Frontal cortex (tissue), 4 donors: ENCODE measurements at places on chromosomes 5 and 9.

DNA sequence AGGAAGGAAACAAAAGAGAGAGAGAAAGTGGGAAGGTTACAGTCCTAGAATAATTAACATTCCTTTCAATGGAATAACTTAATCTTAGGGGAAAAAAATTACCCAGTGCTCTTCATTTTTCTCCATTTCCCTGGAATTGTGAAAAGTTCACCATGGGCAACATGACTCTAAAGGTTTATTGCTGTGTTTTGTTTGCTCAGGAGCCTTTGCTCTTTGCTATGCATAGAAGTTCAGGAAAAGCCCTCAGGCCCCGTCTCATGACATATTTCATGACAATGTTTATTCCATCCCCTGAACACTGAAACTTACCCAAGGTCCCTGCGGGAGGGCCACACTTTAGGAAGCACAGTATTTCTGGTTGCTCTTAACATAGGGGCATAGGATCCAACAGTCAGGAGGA lies 9.8 kb upstream of the CTSL start:
- no peak for DNase-seq

DNA sequence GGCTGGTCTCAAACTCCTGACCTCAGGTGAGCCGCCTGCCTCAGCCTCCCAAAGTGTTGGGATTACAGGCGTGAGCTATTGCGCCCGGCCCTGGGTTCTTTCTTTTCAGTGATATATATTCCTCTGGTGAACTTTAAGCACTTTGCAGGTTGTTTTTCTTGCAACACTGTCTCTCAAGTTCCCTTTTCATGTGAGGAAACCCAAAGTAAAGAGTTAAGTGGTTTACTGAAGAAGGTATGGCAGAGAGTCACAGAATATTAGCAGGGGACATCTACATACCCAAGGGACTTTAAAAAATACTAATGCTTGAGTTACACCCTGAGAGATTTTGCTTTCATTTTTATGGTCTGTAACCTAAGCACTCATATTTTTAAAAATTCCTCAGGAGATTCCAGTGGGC lies 6.7 kb upstream of the GAPT start:
- DNase-seq = no peak

DNA sequence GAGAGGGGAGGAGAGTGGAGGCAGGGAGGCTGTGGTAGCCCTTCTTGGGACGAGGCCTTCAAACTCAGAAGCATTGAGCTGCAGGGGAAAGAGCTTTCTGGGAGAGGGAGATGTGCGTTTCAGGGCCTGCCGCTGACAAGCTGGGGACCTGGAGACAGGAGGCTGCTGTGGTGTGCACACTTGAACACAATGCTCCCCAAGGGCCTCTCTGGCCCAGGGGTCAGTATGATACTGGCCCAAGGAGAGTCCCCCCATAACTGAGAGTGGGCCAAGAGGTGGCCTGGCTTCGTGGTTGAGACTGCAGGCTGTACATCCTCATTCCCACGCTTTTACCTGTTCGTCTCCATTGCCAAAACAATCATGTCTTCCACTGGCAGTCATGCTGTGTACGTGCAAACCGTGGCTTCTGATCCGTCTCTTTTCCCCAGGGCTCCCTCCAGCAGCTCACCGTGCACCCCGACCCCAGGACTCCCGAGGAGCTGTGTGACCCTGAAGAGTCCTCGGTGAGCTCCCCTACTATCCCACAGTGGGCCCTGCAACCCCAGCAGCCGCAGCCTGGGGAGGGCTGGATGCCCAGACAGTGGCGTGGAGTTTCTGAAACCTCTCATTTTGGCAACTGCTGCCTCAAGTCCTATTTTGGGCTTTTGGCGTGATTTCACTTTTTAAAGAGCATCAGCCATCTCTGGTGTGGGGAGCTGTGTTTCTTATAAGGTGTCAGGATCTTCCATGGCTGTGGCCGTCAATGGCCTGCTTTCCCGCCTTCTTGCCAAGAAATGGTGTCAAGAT lies 43.4 kb downstream of the COL15A1 start:
- DNase-seq = no peak

DNA sequence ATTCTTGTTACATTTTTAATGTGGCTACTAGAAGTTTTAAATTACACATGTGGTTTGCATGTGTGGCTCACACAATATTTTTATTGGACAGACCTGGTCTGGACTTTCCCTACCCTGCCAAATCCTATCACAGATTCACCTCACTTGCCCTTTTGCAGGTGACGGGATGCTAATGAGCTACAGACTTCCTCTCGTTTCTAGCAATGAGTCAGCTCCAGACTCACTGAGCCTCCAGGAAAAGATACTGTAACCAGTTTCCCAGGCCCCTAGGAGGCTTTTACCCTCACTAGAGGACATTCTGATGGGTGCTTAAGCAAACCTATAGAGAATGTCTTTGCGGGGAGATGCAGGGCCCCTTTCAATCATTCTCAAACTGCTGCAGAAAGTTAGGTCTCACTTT lies 135.4 kb downstream of the WDR41 start:
- no peak for DNase-seq

DNA sequence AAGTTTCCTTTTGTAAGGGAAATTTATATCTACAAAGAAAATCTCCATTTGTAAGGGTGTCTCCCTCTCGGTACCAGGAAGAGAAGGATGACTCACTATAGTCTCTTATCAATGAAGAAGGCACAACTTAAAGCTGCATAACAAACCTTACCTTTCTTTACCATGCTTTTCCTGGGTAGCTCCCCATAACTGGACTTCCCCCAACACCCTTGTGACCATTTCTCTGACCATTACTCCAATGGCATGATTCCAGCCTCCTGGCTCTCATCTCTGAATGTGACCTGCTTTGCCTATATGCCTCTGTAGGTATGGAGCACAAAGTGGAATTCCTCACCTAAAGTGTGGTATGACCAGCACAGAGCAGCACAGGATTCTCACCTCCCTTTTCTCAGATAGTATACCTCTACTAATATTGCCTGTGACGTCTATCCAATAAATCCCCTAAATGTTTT lies 62.8 kb downstream of the GNA14 start:
- no peak for DNase-seq

DNA sequence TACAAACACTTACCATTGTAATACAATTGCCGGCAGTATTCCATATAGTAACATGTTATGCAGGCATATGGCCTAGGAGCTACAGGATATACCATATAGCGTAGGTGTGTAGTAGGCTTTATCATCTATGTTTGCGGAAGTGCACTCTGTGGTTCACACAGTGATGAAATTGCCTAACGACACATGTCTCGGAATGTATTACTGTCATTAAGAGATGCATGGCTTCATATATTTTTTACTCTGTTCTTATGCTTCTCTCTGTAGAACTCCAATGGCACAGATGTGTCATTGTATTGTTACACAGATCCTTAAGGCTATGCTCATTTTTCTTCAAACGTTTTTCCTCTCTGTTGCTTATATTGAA lies 19.2 kb upstream of the ANKRD18A start:
- no peak for DNase-seq

DNA sequence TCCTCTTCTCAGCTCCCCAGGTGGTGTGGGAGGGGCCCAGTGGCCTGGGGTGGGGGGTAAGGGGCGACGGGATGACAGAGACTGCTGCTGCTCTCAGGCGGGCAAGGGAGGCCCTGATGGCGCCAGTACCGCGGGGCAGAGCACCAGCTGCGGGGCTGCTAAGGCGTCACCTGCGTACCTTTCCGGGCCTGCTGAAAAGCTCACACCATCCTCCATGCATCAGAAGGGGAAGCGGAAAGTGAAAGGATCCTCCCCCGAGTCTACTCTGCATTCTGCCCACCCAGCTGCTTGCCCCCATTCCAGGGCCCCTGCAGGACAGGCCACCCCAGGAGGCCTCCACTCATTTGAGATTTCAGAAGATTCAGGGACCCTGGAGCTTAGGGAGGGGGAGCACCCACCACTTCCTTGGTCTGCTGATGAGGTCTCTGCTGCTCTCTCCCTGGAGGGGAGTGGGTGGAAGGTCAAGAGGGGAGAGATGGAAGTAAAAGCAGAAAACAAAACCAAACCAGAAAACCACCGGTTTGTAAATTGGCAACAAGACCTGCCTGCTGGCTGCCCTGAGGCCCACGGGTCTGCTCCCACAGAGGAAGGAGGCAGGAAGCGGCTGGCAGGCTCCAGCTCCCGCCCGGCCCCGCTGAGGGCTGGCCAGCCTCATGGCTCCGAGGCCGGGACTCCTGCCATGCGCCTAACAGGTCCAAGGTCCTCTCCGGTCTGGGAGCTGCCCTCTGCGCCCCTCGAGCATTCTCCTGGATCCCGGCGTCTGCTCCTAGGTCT lies 33.6 kb downstream of the PRRT1B start:
- no peak for DNase-seq

DNA sequence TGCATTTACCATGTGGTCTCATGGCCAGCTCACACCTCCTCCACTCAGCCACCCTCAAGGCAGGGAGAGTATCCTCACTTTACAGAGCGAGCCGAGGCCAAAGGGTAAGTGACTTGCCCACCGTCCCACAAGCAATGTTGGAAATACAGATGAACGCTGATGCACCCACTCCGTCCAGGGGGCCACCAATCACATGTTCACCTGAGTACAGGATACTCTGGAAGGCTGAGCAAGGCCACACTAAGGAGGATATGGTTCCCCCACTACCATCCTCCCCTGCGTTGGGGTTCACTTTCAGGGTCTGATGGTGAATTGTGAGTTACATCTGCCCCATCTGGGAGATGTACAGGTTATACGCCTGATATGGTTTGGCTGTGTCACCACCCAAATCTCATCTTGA lies 128.8 kb downstream of the ATPSCKMT start:
- DNase-seq = no peak

DNA sequence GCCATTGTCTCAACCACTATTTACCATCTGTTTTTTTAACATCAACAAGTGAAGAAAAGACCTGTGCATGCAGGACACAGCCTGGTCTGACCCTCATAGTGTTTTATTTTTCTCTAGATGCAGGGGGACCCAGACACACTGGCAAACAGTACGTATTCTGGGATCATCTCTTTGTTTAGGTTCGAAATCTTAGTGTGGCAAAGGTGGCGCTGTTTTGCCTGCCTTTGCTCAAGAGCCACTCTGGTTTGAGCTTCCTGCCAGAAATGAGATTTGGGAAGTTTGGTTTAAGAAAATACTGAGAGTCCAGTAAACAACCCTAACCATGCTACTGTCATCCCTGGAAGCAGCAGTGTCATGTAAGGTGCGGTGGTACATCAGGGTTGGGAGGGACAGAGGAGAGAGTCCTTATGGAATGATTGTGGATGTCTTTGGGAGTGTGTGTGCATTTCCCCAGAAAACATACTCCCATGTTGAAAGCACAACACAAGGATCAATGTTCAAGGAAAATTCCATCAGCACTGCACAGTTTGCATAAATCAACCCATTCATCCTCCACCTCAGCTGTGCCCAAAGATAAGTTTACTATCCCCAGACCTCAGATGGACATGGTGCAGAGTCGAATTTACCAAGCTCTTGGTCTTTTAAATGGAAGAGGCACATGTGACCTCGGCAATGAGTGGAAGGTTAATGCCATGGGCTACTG lies 34.0 kb upstream of the FLT4 start:
- no peak for DNase-seq

DNA sequence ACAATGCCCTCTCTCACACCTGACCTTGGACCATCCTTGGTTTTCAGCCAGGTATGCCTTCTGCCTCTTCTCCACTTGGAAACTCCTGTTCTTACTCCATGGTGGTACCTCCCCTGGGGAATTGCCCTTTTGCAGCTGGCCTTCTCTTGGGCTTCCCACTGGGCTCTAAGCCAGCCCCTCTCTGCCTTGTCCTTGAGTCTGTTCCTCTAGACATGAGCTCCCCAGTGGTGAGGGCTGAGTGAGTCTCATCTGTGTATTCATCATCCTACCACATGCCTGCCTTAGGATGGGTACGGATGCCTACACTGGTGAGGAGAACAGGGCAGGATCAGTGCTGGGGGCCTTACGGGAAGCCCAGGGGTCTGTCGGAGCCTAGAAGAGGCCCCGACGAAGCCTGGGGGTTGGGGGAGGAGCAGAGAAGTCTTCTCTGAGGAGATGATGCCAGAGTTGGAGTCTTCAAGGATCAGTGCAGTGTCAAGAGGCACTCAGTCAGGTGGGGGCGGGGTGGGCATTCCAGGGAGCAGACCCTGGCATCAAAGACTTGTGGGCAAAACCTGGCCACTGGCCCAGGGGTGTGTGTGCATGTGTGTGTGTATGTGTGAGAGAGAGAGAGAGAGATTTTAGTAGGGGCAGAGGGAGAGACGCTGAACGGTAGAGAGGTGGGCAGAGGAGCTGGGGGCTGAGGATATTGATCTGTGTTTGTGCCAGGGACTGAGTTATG lies 5.2 kb upstream of the CRB2 start:
- DNase-seq = no peak

DNA sequence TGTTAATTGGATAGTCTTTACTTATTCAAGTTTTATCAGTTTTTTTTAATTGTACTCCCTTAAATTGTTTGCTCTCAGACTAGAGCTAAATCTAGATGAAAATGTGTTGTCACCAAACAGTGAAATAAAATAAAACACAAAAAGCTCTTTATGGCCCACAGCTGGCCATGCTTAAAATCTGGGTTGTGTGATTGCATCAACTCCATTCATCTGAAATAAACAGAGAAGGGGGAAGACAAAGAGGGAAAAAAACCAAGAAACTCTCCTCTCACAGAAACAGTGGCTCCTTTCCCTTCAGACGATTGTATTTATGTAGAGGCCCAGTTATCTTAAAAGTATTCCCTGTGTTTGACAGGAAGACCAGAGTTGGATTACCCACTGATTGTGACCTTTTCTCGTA lies 422.4 kb downstream of the IRX1 start:
- no peak for DNase-seq

DNA sequence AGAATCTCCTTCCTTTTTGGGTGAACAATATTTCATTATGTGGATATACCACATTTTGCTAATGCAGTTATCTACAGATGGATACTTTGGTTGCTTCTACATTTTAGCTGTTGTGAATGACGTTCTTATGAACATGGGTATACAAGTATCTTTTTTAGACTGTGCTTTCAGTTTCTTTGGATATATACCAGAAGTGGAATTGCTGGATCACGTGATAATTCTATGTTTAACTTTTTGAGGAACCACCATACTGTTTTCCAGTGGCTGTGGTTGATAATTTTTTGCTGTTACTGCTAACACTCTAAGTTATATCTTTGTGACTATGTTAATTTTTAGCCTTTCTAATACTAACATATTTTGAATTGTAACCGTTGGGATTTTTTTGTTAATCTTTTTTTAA lies 12.5 kb downstream of the WDR70 start:
- DNase-seq = no peak

GRCh38 chr5:180157866-180158265 lies 51.1 kb downstream of the RASGEF1C start:
- no peak for DNase-seq

GRCh38 chr5:35903631-35904203 lies 34.7 kb downstream of the CAPSL start:
- no peak for DNase-seq

- no peak for DNase-seq
These were observed 379.4 kb downstream of the PRR16 start for GRCh38 chr5:120843390-120843980.

DNA sequence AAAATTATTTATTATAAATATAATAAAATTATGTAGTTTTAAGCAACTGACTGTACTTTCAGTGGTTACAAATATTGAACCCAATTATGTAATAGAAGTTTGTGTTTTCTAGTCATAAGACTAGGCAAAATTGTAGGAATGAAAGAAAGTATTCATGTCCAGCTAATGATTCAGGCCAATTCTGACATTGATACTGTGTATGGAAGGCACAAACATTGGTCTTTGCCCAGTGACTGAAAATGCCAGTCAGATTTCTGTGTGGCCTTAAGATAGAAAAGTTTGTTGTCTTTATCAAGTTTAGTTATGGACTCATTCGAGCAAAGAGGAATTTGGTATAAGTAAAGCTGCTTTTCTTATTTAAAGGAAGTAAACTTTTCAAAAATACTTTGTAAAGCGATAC lies 60.3 kb downstream of the SLC12A2 start:
- no peak for DNase-seq
